Activated T-cell treated with anti-CD3 and anti-CD28 coated beads for 24 hours (primary cell): ENCODE measurements at places on chromosomes 12 and 14.
A peak's percentile ranks its signal among the peaks of the same experiment; 100 is the strongest.

- DNase-seq: no peak
Observed at GRCh38 chr12:104722601-104723534, 235.2 kb downstream of the SLC41A2 start.

GRCh38 chr14:45949479-45949878 is 696.5 kb upstream of the MIS18BP1 start:
- no peak for DNase-seq

DNA sequence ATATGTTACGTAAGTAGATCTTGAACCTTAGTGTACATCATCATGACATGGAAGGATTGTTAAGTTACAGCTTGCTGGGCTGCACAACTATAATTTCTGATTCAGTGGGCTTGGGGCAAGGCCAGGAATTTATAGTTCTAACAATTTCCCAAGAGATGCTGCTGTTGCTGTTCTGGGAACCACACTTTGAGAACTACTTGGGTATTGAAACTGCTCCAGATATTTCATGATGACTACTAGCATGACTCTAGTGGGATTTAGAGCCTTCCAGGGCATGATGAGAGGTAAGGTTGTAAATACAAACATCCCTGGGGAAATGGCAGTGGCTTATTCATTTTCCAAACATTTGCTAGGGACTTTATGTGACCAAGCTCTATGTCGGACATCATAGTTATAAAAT is 904.8 kb upstream of the SEL1L start:
- DNase-seq: no peak

DNA sequence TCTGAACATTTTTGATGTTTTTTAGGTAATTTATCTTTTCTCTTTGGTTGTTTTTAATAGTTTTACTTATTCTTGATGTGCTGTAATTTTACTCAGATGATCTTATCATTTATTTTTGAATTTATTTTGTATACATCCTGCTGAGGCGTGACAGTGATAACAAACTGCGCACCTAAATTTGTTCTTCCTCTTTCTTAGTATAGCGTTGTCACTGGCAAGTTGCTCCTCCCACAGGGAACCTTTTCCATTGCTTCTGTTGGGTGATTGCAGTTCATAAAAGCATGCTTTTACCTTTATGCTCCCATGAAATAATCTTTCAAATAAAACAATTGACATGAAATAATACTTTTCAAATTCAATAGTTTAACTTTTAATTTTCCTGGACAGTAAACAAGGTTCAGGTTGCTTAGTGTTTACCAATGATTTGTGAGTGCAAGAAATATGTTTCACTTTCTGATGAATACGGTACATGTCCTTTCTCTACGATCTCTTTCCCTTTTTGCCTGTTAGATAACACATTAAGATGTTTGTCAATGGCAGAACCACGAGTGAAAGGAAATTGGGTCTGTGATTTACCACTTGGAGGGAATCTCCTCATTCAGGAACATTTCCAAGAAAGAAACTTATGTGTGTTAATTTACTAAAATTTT is 223.3 kb downstream of the CCDC91 start:
- DNase-seq: no peak

DNA sequence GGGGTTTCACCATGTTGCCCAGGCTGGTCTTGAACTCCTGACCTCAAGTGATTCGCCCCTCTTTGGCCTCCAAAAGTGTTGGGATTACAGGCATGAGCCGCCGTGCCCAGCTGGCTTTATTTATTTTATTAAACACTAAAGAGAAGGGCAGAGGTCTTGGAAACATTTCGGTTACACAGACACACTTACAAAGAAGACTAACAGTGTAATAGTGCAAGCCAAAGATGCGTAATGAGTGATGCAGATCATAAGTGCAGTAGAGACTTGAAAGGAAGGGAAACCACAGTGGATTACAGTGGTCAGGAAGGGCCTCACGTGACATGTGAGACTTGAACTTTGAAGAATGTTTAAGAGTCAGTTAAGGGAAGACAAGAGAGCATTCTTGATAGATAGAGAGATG is 33.9 kb upstream of the CDK17 start:
- peak; percentile 52 for DNase-seq

DNA sequence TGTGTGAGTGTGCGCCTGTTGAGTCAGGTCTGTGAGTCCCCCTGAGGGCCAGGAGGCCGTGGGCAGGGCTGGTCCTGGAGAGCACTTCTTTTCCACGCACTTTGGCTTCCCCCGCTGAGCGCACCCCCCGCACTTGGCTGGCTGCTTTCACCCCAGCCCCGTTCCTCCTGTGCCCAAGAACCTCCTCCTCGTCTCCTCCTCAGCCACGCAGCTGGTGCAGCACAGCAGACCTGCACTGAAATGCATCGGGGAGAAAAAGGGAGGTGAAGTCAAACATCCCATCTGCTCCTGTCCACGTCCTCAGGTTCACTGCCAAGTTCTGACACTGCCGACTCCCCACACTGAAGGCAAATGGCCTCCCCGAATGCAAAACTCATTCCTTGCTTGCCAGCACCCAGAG is 362.7 kb upstream of the SFSWAP start:
- DNase-seq: no peak

DNA sequence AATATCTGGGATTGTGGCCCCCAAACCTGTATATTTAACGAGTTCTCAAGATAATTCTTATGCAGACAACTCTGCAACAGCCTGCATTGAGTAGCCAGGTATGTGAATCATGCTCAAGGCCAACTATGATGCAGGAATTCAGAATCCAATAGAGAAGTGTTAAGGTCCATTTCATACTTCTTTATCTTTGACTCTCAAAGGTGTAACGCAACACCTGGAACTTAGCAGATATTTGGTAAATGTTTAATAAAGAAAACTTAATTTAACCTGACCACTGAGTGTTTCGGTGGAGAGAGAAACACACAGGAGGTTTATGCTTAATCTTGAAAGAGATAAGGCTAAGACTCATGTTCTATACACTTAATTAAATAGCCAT is 156.5 kb upstream of the PLEKHG7 start:
- no peak for DNase-seq

- no peak for DNase-seq
Observed at GRCh38 chr12:78792052-78792698, 72.4 kb upstream of the SYT1 start.

DNA sequence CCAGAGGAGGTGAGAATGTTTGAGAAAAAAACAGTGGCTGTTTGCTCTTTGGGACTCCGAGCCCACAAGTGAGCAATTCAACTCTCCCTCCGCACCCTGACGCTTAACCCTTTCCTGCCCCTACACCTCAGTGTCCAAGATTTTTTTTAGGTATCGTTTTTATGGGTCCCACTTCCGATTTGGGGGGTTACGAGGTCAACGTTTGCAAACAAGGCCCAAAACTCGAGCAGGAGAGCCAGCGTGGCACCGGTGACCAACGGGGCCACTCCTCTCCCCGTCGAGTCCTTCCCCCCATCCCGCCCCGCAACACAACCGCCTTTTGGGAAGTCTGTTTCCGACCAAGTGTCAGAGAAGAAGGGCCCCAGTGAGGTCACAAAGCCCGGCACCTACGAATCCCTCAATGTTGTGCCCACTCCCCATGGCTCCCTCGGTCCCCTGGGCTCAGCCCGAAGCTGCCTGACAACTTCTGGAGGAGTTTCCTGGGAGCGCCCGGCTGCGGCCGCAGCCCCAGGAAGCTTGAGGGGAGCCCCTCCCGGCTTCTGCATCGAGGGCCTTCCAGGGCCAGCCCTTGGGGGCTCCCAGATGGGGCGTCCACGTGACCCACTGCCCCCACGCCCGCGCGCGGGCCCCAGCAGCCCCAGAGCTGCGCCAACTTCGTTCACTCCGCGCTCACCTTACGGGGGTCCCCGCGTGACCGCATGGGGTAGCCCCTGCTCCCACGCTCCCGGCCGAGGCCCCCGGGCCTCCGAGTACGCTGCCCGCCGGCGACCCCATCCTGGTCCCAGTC is 1.2 kb downstream of the CDK2AP1 start:
- no peak for DNase-seq
